ENCODE measurements at places on chromosomes 7 and 10.

DNA sequence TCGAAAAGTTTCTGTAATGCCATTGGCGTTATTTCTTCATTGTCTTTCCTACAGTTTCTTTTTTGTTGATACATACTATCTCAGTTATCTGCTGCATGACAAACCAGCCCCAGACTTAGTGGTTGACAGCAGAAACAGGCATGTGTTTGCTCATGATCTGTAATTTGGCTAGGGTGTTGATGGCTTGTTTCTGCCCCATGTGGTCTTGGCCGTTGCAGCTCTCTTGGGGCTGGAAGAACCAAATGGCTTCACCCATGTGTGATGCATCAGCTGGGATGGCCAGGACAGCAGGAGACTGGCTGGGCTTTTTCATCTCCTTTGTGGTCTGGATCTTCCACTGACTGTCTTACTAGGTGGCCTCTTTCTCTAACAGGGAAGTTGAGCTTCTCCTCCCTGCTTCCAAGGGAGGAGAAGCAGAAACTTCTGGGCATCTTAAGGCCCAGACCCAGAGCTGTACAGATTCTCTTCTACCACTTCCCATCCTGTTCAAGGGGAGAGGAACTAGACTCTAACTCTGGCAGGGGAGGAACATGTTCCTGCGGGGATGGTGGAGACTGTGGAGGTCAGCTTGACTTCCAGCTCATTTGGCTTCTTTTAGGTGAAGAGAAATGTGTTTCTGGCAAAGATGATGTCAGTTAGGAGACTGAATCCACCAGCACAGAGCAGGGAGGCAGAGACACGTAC lies 89.3 kb downstream of the FANK1 start:
- DNase-seq, result no peak

DNA sequence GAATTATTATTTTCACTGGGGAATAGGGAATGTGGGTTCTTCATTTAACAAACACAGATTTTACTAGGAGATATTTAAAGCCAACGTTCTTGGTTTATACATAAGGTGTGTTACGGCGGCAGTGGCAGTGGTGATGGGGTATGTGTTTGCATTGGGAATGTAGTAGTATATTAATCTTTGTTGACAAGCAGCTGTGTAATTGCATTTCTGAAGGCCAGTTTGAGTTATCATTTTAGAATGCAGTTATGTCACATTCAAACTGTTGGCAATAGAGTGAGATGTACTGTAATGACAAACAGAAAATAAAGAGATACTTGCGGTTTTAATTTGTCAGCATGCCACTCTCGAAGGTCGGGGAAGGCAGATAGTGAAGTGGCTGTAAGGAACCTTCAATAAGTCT lies 628.6 kb upstream of the POM121L12 start:
- no peak for DNase-seq

GRCh38 chr7:42262964-42263363 lies 26.0 kb upstream of the GLI3 start:
- DNase-seq, result no peak

- DNase-seq, result no peak
These were observed 940 bp downstream of the NSMCE4A start for GRCh38 chr10:121974019-121974534.

DNA sequence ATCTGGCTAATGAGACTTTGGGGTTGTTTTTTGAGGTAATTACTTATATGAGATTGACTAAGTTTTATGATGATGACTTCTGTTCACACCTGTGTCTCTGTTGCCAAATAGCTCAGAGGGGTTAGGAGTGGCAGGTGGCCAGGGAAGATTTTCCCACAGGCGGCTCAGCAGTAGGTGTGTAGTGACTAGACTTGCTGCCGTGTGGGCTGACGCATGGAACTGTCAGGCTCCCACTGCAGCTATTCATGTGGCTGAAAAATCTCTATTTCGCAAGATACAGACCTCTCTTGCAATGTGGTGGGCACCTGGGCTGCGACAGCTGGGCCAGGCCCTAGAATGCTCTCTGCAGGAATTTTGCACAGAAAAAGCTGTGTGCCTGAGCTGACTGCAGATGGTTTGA lies 1.4 kb downstream of the CPA4 start:
- no peak for DNase-seq

All from activated T-helper 1 cell treated with anti-CD3 and anti-CD28 coated beads, Interleukin-2, amount 50 U/mL, for 16 hours (primary cell).